ENCODE measurements at places on chromosomes 3 and 15.

DNA sequence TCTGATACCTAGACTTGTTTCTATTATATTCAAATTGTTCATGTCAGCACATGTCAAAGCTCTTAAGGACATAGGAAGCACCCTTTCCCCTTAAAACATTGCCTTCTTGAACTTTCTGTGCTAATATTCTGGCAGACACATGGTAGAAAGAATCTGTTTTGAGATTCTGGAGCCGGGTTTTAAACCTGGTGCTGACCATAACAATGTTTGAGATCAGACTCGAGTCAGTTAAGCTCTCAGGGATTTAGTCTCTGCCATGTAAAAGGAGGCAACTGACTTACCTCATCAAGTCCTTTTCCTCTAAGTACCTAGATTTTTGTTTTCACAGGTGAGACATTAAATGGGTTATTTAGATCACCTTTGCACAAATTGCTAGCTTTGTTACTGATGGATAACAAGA lies 38.9 kb downstream of the RBMS3 start:
- DNase-seq, result no peak

GRCh38 chr15:72128359-72128758 lies 10.2 kb downstream of the SENP8 start:
- DNase-seq, result no peak

GRCh38 chr15:31387092-31387478 lies 60.5 kb downstream of the KLF13 start:
- DNase-seq, result no peak

DNA sequence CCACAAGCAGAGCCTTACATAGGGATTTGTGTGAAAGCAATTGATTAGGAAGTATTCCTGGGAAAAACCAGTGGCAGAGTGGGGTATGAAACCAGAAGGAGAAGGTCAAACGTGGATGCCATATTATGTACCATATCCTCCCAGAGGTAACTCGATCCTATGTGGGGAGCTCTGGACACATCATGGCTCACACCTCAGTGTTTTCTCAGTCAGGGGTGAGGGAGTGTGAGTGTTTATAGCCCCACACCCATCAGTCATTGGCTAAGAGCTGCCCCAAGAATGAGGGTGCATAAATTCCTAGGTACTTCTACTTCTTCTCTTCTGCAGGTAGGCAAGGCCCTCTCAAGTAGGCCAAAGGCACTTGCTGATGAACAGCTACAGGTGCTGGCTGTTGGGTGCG lies 28.2 kb upstream of the PDZRN3 start:
- no peak for DNase-seq

GRCh38 chr15:28975766-28976179 lies 90.0 kb downstream of the APBA2 start:
- DNase-seq, result no peak

DNA sequence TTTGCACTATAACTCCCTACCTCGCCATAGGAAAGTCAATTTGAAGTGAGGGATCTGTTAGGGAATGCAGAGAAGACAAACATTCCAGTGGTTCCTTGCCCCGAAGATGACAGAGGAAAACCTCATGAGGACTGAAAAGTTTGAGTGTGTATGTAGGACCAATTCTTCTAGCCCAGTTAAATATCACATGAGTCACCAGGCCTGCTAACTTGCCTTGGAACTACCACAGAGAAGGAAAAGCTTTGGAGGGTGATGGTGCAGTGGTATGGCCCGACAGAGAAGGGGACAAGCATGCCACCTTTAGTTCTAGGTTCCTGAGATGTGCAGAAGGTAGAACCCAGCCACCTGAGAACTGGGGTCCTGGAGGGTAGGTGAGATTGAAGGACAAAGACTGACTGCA lies 2.6 kb upstream of the UPK1B start:
- no peak for DNase-seq

- DNase-seq, result no peak
Observed at GRCh38 chr3:45582430-45582829, 12.1 kb upstream of the LIMD1 start.

GRCh38 chr15:87089551-87089950 lies 1009.9 kb downstream of the AGBL1 start:
- DNase-seq, result no peak

DNA sequence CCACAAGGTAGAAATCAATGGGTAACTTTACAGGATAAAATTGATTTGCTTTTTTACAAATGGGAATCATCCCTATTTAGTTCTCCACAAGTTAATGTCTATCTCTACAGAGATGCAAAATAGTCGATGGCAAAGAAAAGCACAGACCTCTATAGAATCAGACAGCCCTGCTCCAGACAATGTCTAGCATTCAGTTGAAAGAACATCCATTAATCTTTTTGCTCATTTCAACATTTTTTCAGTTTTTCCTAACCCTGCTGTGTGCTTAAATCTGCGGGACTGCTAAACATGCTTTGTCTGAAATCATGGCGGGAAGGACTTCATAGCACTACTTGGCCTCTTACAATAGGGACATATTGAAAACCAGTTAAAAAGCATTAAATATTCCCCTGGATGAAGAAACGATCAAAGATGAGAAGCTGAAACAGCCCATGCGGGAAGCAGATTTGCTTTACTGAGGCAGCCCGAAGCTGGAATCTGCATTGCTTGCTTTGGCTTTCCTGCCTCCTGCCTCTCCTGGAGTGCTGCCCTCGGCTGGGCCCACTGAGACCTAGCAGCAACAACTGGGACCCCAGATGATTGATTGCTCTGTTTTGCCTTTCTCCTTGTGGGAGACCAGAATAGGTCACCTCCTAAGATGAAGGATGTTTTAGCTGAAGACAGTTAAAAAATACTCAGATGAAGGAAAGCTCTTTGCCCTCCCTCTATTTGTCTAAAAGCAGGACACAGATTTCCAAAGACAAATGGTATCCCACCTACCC lies 38.5 kb upstream of the RASGRP1 start:
- DNase-seq, result no peak

DNA sequence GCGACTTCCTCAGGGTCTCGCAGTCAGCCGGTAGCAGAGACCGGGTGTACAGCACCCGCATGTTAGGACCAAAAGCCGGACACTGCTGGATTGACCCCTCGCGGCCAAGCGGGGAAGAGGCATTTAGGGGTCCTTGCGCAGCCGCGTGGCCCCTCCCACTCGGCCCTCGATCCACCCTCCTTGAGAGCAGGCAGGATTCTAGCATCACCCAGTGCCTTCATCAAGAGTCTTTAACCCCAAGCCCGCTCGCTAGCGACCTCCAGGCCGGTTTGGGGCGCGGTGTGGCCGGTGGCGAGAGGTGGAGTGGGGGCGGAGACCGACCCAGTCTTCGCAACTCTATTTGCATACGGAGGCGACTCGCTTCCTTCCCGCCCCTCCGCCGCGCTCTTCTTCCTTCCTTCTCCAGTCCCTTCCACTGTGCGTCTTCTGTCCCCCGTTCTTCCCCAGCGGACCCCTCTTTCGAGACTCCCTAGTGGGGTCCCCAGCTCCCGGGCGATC lies at the start of gene ST6GAL1:
Gene ST6GAL1 (plus strand): TSS at position 384 of the 498 bp plus-strand sequence. CDS start 112,178 bp downstream, outside the sequence.
- DNase-seq, result peak; percentile 51

- no peak for DNase-seq
Observed at GRCh38 chr3:134598763-134599545, 51.9 kb downstream of the KY start.

- no peak for DNase-seq
Observed at GRCh38 chr15:65287520-65287855, 805 bp upstream of the PARP16 start.

GRCh38 chr15:56739474-56739873 lies 6.2 kb upstream of the ZNF280D start:
- DNase-seq, result no peak

DNA sequence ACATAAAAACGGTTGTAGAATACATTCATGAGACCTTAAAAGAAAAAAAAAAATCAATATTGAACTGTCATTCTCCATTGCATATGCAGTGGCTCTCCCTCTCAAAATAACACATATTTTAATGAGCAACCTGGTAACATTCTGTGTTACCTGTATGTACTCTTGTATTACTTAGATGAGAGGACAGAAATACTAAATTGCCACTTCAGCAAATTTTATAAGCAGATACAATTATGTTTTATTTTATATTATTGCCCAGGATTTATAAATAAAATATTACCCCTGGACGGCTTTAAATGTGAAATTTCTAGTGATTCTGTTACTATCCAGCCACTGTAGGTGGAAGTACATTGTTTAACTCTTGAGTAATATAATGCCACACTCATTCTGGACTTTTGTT lies 463.2 kb upstream of the ROBO1 start:
- DNase-seq, result no peak

GRCh38 chr3:10935846-10936631 lies 56.5 kb upstream of the SLC6A1 start:
- no peak for DNase-seq

- no peak for DNase-seq
Observed at GRCh38 chr3:46097691-46098241, 70.5 kb upstream of the XCR1 start.

DNA sequence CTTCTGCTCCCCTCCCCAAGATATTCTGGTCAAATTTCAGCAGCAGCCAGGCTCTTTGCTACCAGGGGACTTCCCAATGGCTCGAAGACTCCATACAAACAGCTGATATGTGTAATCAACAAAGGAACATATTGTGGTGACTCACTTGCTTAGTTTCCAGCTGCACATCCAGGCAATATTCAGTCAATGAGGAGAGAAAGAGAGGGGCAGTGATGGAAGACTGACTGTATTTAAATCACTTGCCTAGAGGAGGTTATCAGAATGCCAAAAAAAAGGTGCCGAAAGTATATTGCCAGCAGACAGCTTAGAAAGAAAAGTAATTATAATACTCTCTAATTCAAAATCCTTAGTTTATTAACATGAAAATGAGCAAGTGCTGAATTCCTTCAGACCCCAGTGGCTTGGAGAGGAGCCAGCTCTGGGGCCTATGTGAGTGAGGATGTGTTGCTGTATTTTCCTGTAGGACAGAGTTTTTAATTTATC lies 236.5 kb downstream of the LRTM1 start:
- no peak for DNase-seq

- no peak for DNase-seq
Observed at GRCh38 chr3:115301364-115301860, 154.3 kb upstream of the ZBTB20 start.

- DNase-seq, result no peak
Observed at GRCh38 chr3:168034152-168034928, 61.4 kb downstream of the GOLIM4 start.

- DNase-seq, result no peak
Observed at GRCh38 chr3:99873269-99874102, 55.8 kb downstream of the CMSS1 start.

GRCh38 chr3:178901204-178901603 lies 170.4 kb downstream of the ZMAT3 start:
- DNase-seq, result no peak

DNA sequence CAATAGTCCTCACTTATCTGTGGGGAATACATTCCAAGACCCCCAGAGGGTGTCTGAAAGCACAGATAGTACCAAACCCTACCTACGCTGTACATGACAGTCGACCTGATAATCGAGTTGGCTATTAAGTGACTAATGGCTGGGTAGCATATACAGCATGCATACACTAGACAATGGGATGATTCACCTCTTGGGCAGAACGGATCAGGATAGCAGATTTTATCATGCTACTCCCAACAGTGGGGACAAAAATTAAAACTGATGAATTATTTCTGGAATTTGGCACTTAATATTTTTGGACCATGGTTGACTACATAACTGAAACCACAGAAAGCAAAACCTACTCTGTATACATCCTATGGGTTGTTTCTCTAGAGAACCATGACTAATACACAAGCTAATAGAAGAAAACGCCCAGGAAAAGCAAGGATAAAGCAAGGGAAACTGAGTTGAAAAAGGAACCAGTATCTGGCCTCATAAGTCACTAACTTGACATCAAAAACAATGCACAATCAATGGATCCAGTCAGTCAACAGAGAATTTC lies 15.5 kb downstream of the ATG3 start:
- DNase-seq, result no peak

- no peak for DNase-seq
Observed at GRCh38 chr3:74506246-74506645, 108.2 kb downstream of the CNTN3 start.

DNA sequence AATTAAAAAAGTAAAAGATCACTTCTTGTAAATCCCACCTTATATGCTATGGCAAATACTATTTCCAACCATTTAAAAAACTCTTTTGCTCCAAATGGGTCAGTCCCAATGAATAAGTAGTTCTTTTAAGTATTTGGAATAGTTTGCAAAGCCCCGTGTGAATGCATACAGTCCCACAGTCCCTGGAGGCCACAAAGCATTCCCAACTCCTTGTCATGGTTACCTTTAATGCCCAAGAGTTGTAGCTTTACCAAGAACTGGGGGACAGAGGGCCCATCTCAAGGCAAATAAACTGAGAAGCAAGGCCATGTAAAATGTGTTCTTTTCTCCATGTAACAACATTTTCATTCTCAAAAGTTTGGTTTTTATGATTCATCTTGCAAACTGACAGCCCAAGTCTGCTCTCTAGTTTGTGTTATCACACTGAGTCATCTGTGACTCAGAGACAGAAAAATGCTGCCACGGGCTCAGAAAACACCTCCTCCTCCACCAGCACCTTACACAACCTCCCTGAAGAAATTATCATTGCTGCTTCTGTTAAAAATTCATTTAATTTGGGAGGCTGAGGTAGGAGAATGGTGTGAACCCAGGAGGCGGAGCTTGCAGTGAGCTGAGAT lies 336.2 kb downstream of the ERC2 start:
- no peak for DNase-seq

- no peak for DNase-seq
Observed at GRCh38 chr3:134076851-134077250, 47.1 kb upstream of the SLCO2A1 start.

GRCh38 chr15:33369941-33370622 lies 59.3 kb downstream of the RYR3 start:
- no peak for DNase-seq

DNA sequence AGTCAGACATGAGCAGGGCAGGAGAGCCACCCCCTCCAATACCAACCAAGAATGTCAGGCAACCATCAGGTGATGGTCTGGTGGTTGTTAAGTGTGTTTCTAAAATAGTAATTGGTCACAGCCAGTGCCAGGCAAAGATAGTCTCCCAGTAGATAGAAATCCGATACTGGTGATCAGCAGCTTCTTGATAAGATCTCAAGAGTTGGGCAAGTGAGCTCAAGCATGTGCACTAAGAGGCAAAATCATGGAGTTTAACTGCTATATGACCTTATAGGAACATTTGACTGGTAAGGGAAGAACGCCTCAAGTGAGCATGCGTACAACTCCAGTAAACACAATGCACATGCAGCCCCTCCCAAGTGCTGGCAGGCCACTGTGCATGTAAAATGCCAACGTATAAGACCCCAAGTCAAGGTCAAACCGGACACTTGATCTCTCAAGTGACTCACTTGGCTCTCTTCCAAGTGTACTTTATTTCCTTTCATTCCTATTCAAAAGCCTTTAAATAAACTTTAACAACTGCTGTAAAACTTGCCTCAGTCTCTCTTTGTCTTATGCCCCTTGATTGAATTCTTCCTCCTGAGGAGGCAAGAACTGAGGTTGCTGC lies 36.0 kb upstream of the CBLB start:
- no peak for DNase-seq

DNA sequence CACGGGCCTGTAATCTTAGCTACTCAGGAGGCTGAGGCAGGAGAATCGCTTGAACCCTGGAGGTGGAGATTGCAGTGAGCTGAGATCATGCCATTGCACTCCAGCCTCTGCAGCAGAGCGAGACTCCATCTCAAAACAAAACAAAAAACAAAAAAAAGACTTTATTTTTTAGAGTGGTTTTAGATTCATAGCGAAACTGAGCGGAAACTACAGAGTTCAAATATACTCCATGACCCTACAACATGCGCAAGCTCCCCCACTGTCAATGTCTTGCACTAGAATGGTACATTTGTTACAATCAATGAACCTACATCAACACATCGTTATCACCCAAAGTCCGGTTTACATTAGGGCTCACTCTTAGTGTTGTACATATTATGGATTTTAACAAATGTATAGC lies 2.2 kb upstream of the CRTAP start:
- DNase-seq, result no peak

All from GM12864 (cell line).